NCI-H2081 (cell line): ENCODE measurements at places on chromosomes 6 and 20.
A peak's percentile ranks its signal among the peaks of the same experiment; 100 is the strongest.

DNA sequence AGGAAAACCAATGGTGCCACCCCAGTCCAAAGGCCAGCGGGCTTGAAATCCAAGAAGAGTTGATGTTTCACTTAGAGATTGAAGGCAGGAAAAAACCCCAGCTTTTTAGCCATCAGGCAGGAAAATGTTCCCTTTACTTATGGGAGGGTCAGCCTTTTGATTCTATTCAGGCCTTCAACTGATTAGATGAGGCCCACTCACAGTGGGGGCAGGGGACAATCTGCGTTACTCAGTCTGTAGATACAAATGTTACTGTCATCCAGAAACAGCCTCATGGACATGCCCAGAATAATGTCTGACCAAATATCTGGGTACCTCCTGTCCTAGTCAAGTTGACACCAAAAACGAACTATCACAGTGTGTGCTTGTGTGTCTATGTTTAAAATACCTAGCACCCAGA is 121.2 kb upstream of the KCNQ5 start:
- DNase-seq, result no peak

DNA sequence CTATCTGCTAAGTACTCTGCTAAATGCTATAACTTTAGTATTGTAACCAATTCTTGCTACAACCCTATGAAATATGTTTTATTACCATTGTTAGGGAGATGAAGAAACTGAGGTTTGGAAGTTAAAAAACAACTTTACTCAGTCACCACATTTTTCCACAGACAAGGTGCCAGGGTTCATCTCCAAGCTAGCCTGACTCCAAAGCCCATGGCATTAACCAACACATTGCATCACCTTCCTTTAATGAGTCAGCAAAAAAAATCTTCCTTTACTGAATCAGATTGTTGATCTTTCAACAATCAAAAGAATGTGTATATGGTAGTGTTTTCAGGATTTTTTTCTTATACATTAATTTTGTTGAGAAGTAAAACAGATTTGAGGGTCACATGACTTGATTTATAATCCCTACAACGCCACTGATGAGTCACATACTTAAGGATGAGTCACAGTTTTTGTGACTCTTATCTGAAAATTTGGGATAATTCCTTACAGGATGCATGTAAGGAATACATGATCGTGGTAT is 41.5 kb downstream of the MAN1A1 start:
- DNase-seq, result no peak

- DNase-seq, result no peak
These were observed 30.5 kb downstream of the COL20A1 start for GRCh38 chr20:63323357-63323981.

DNA sequence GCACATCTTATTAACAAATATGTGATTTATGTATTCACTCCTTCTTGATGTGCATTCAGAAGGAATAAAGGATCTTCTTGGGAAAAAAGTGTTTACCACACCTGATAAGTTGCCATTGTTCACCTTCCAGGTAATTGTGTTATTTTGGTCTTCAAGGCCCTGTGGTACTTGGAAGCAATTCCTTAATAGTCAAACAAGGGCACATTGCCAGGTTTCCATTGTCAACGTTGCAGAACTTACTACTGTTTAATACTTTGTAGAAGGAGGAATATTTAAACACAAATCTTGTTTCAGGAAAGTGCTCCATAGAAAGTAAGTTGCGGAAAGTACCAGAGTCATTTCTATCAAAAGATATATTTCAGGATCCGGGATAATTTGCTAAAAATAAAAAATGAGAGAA is 129.5 kb upstream of the SGK1 start:
- DNase-seq, result no peak

DNA sequence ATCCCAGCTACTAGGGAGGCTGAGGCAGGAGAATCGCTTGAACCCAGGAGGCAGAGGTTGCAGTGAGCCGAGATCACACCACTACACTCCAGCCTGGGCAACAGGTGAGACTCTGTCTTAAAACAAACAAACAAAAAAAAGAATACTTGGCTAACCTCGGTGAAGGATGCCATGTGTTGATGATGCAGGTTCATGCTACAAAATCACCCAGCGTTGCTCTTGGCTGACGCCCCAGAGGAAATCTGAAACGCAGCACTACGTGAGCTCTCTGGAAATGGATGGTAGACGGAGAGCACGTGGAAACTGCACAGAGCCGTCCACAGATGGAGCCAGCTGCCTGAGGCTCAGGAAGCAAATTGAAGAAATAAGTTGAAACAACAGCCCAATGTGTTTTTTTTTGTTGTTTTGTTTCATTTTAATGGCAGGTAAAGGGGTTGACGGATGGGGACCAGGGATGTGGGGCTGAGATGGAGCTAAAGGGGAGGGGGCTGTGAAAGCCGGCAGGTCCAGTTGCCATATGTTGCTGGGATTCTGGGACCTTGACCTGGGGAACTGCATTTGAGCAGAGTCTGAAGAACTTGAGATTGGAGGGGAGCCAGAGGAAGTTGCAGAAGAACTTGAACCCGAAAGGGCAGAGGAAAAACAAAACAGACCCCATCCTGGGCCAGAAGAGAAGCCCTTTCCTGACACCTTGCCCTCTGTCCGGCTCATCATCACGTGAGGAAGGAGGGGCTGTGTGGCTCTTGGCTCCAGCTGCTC is 12.8 kb upstream of the MANBAL start:
- peak; percentile 23 for DNase-seq

DNA sequence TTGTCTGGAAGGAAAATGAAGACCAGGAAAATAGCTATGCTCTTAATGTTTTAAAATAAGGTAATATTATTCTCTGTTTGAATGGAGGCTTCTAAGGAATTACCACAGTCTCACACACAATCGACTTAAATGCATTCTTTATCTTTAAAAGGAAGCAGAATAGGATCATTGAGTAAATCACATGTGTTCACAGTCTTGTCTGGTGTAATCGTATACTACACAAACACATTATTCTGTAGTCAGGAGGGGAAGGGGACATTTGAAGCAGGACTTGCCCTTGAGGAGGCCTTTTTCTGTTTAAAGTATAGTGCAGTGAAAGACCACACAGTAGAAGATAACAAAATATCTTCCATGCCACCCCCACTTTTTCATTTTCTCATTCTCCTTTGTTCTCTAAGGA is 20.6 kb upstream of the REV3L start:
- DNase-seq, result peak; percentile 49

GRCh38 chr6:87668013-87668412 is 34.0 kb downstream of the AKIRIN2 start:
- no peak for DNase-seq

DNA sequence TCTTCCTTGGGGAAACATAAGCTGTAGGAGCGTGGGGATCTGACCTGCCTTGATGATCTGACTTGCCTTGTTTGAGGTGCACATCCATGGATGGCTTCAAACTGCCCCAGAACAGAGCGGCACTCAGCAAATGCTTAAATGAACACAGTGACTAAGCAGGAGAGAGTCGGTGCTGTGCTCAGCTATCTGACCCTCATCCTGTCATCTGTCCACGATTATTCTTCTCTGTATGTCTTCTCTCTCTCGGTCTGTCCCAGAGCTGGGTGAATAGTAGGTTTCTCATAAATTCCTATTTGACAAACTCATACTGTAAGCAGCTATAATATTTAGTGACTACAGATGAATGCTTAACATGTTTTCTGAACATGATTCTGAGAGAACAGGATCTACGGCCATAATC is 37.3 kb downstream of the TRAM2 start:
- DNase-seq, result no peak

DNA sequence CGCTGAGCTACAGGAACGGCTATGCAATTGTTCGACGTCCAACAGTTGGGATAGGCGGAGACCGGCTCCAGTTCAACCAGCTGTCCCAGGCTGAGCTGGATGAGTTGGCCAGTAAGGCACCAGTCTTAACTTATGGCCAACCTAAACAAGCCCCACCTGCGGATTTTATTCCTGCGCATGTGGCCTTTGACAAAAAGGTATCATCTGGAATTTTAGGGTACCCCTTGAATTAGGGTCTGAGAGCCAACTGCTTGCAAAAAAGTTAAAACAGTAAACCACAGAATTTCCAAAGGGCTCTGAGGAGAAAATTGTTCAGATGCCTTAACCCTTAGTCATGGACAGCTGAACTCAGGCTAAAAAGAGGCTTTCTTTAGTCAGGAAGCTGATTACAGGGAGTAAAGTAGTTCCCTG is 3.8 kb downstream of the EFHC1 start:
- no peak for DNase-seq

DNA sequence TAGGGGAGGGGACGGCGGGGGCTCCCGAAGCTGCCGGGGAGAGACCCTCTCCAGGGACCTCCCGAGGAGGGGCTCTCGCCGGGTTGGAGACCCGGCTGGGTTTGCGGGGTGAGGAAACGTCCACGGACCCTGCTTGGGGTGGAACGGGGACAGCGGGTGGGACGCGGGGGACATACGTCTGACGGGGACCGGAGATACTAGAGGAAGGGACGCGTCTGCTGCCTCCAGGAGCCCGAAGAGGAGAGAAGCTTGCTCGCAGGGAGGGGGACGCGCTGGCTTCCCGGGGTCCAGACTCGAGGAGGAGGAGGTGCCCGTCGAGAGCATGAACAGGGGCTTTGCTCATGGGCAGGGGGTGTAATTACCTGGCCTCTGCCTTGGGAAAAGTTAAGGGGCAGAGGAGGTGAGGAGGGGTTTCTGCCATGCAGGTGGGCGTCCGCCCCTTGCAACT is 593 bp downstream of the DNMT3B start:
- no peak for DNase-seq

DNA sequence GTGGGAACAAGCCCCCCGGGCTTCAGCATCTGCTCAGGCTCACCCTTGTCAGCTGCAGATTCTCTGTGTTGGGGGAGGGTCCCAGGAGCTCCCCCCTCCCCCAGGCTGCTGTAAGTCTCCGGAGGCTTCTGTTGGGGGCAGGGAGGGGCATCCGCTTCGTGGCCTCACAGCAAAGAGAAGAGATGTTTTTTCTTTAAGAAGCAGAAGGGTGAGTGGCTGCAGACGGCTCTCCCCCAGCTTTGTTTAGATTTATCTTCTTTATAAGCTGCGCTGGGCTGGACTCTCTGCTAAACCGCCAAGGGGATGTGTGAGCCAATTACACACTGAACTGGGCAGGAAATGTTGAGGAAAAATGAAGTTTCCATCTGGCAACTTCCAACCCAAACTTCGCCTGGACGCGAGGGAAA is 48.7 kb upstream of the GATA5 start:
- no peak for DNase-seq

GRCh38 chr6:91198588-91199255 is 611.9 kb upstream of the MAP3K7 start:
- no peak for DNase-seq

GRCh38 chr20:60467078-60467477 is 508.9 kb downstream of the CDH26 start:
- no peak for DNase-seq

GRCh38 chr6:16876201-16876600 is 114.9 kb upstream of the ATXN1 start:
- DNase-seq, result no peak

GRCh38 chr20:37850724-37851355 is 52.1 kb upstream of the VSTM2L start:
- no peak for DNase-seq

DNA sequence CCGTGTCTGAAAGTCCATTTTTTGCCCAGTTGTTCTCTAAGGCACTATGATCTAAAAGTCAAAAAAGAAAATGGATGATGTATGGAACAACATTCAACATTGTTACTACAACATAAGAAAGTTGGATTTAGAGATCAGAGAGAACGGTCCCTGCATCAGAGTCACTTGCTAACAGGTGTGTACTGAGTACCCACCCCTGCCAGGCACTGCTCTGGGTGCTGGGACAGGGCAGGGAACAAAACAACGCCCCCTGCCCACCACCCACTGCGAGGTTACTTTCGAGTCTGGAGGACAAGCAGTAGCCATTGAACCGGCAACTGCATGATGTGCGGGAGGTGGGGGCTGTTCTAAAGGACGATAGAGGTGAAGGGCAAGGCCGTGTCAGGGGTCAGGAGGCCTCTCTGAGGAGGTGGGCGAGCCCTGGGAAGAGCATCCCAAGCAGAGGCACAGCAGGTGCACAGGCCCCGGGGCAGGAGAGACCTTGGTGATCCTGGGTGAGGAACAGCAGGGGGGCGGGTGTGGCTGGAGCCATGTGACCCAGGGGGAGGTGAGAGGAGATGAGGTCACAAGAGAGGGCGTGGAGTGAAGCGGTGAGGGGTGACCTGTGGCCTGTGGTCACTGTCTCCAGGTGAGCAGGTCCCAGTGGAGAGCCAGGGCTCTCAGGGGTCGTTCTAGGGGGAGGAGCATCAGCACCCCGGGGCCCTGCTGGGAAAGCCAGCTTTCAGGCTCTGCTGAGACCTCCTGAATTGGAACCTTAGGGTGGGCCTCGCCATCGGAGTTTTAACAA is 197.5 kb upstream of the SULF2 start:
- no peak for DNase-seq

DNA sequence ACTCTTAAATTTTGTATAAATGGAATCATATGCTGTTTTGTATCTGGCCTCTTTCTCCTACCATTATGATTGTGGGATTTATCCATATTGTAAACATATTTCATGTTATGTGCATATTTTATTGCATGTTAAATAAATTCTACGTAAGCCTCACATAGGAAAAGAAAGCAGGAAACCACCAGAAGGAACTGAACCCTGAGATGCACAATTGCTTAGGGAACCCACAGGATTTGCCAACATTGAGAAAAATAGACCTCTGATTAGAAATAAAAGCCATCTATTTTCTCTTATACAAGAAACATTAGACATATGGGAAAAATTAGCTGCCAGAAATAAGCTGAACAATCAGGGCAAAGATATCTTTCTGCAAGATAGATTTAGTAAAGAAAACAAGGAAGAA is 111.2 kb upstream of the CARMIL1 start:
- DNase-seq, result no peak

GRCh38 chr6:111462770-111463391 is 20.1 kb downstream of the REV3L start:
- DNase-seq, result no peak

GRCh38 chr6:163651426-163651825 is 236.9 kb downstream of the QKI start:
- DNase-seq, result no peak

- no peak for DNase-seq
These were observed 2.1 kb downstream of the GOPC start for GRCh38 chr6:117600008-117600743.

- no peak for DNase-seq
These were observed 50.2 kb upstream of the SENP6 start for GRCh38 chr6:75551367-75551952.

DNA sequence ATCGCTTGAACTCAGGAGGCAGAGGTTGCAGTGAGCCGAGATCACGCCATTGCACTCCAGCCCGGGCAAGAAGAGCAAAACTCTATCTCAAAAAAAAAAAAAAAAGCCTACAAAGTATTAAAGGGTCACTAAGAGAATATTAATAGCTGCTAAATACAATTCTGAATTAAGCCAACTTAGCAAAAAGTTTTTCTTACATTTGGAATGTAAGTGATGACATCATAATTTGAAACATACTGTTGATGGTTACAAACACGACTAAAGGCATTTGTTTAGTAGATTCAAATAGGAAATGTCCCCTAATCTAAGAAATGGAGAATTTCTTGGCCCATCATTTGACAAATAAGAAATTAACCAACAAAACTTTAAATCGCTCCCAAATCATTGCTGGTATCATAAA is 282.8 kb downstream of the RNGTT start:
- DNase-seq, result no peak
